Naive thymus-derived CD8-positive, alpha-beta T cell (primary cell): ENCODE measurements at places on chromosomes 7 and 10. TPM values are rescaled to one million over a fixed set of nuclear protein-coding genes. Genes with fewer than 3 reads are reported as not detected.

NANOS1 gene
- total RNA-seq: 0.60 TPM

SLC13A1 gene
- total RNA-seq: not detected

IFIT3 gene
- 0.57 TPM for total RNA-seq

TWIST1 gene
- not detected for total RNA-seq

CLCN1 gene
- total RNA-seq: not detected

ADK gene
- total RNA-seq: 32.9 TPM

OR9A2 gene
- not detected for total RNA-seq

SLF2 gene
- 46.1 TPM for total RNA-seq

ACTR3C gene
- total RNA-seq: 9.8 TPM

TMEM236 gene
- total RNA-seq: 0.18 TPM

FBXL13 gene
- 3.3 TPM for total RNA-seq

ANKRD16 gene
- 9.2 TPM for total RNA-seq

TMEM176A gene
- total RNA-seq: 0.88 TPM

ADAM12 gene
- total RNA-seq: not detected

IDI2 gene
- not detected for total RNA-seq

BAIAP2L1 gene
- total RNA-seq: 0.47 TPM

HPS1 gene
- total RNA-seq: 80.6 TPM

DNA sequence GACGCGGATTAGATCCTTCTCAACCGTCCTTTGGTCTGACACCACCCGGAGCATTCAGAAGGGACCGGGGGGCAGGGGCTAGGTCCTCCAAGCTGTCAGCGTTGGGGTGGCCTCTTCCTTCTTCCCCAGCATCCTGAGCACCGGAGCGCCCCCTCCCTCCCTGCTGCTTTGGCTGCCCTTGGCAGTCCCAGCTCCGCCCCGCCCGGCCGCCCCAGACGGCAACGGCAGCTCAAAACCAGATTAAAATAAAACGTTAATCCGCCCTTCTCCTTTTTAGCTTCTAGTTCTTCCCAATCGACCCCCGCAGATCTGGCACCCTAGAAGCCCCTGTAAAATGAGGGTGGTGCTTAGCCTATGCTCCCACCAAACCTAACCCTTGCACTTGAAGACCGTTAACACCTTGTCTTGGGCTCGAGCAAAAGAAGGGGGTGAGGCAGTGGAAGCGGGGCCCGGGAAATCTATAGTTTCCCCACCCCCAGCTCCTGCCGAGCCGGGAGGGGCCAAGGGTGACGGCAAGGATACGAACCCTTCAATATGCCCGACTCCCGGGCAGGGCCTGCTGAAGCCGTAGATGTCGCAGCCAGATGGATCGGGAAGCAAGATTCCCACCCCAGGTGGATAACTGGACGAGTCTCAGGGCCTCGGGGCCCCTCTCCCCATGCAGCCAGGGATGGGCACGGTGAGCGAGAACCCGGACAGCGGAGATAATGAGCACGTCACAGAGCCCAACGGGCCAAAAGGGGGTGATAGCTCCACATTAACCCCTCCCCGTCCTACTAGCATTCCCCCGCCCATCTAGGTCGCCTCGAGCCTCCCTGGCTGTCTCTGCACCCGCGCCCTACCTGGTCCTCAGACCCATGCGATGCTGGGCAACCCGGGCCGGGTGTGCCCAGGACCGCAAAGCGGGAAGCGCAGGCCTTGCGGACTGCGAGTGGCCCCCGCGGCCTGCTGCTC is 169.7 kb downstream of the NRF1 start:
- peak; percentile 26 for DNase-seq

GRCh38 chr10:70379581-70380176 is 2.7 kb downstream of the LRRC20 start:
- DNase-seq: no peak

DNA sequence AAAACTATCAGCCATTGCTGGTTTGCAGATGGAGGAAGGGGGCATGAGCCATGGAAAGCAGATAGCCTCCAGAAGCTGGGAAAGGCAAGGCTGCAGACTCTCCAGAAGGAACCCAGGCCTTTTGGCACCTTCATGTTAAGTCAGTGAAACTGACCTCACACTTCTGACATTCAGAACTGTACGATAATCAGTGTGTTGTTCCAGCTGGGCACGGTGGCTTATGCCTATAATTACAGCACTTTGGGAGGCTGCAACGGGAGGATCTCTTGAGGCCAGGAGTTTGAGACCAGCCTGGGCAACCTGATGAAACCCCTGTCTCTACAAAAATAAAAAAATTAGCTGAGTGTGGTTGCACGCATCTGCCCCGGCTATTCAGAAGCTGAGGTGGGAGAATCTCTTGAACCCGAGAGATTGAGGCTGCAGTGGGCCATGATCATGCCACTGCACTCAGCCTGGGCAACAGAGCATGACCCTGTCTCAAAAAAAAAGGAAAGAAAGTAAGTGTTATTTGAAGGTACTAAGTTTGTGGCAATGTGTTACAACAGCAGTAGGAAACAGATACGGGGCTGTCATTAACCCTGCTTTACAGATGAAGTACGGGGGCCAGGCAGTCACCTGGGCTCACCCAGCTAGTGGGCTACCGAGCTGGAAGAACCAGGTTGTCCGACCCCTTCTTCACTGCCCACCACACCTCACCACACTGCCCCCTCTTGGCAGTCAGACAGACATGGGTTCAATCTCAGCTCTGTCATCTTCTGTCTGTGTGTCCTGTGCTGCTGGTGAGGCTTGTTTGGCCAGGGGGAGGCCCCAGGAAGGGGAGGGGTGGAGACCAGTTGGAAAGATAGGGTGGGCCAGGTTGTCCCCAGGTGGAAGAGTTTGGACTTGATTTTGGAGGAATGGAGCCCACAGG is 18.3 kb downstream of the CHST3 start:
- no peak for DNase-seq

DNA sequence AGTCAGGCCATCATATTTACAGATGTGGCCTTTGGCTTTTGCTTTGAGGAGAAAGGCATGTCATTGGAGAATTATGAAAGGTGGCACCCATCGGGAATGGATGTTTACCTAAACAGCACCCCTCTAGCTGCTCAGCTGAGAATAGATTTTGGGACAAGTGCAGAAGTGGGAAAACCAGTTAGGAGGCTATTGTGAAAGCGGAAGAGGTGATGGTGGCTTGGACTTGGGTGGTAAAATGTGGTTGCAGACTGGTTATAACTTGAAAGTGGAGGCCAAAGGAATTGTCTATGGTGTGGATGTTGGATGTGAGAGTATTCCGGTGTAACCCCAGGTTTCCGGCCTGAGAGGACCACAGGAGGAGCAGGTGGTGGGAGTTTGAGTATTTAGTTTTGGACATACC is 5.2 kb upstream of the SLC12A9 start:
- no peak for DNase-seq

DNA sequence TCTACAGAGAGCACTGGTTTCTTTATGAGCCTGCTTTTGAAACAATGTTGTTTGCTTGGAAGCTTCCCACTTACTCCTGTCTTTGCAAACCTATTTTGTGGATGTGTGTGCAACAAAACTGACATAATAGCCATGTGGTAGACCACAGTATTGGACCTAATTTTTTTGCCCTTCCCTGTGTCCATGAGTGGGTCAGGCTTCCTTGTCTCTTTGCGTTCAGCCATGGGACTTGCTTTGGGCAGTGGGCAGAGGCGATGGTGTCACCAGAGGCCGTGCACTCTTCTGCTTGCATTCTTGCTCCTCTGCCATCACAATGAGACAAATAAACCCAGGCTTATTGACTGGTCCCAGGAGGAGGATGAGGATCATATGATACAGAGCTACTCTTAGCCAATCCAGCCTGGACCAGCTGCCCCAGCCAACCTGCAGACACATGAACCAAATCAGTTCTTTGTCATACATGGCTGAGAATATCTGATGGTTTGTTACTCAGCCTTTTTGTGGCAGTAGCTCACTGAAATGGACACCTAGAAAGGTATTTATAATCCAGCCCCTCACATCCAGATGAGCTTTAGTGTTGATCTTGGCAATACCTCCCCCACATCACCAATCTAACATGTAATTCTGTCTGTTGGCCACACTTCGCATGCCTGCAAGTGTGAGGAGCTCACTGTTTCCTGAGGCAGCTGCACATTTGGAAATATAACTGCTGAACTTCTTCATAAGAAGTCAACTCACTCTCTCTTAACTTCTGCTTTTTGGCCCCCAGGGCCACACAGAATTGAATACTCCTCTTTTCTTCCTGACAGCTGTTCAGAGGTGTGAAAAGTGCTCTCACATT is 427.8 kb upstream of the ZMIZ1 start:
- DNase-seq: no peak

GRCh38 chr10:49300140-49300974 is 1.4 kb downstream of the C10orf71 start:
- no peak for DNase-seq

DNA sequence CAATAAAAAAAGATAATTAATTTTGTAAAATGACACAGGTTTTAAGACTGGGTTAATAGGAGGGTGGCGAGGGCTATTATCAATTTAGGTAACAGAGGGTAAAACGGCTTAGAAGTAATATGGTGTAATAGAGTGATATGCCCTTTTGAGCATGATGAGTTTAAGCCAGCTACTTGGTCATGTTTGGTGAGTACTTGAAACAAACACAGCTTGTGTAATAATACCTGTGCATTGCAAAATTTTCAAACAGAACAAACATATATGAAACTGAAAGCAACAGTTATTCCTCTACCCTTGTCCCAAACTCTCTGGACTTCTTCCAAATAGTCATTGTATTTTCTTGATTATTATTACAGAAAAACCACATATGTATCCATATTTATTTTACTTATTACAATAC is 241.7 kb downstream of the MAGI2 start:
- no peak for DNase-seq

DNA sequence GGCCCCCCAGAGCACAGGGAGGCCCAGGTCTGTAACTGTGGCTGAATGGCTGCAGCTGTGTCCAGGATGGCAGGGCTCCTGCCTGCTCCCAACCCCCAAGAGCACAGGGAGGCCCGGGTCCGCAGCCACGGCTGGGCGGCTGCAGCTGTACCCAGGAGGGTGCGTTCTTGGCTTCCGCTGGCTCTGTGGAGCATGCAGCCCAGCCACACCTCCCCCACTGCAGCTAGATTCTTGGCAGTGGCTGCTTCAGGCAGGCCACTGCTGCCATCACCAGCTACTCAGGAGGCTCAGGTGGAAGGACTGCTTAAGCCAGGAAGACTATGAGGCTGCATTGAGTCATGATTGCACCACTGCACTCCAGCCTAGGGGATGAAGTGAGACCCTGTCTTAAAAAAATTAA is 27.9 kb downstream of the C7orf25 start:
- DNase-seq: no peak

DNA sequence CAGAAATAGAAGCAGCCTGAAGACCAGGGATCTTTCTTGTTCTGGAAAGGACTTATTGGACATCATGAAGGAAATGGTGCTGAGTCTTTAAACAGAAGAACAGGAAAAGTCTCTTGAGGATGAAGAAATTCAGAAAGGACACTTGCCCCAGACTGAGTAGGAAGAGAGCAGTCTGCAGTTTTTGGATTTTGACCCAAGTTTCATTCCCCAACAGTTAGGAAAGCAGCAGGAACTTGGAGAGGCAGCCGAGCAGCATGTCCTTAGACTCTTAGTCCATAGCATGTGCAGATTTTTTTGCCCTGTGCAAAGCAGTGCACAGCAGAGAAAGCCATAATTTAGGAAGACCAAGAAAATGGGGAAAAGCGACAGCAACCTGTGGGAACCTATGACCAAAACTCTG is 927.2 kb upstream of the AUTS2 start:
- DNase-seq: no peak

- no peak for DNase-seq
Observed at GRCh38 chr7:144410441-144410840, 6.9 kb upstream of the NOBOX start.

GRCh38 chr7:36312064-36312914 is 77.4 kb upstream of the ANLN start:
- peak; percentile 13 for DNase-seq

- no peak for DNase-seq
Observed at GRCh38 chr7:121109145-121109544, 120.6 kb downstream of the CPED1 start.

DNA sequence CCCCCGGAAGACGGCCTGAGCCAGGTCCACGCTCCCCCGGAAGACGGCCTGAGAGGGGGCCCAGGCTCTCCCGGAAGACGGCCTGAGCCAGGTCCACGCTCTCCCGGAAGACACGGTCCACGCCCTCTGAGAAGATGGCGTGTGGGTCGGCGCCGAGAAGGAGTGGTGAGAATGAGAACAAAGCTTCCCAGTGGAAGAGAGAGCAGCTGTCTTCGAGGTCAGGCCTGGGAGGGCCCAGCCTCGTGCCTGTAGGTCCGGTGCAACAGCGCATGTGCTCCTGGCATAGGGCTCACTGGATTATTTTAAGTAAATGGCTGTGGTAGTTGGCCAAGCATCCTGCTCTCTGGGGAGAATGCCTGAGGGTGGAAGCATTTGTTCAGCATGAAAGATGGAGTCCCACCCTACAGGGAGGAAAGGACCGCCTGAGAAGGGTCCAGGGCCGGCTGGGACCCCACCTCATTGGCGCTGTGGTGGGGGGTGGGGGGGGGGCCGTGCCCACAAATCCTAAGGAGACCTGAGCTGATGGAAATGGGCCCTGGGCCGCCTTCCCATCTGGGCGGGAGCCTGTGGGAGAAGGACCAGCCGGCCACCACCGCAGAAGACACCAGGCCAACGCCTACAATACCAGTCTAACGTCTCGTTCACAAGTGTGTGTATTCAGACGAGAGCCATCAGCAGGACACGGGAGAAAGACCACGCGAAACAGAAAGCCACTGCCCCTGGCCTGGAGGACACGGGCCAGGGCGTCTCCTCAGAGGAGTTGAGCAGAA is 210.0 kb downstream of the WDR37 start:
- no peak for DNase-seq

- no peak for DNase-seq
Observed at GRCh38 chr7:92462560-92462959, 15.2 kb downstream of the ERVW-1 start.

GRCh38 chr10:78805176-78805575 is 263.6 kb upstream of the ZMIZ1 start:
- no peak for DNase-seq

DNA sequence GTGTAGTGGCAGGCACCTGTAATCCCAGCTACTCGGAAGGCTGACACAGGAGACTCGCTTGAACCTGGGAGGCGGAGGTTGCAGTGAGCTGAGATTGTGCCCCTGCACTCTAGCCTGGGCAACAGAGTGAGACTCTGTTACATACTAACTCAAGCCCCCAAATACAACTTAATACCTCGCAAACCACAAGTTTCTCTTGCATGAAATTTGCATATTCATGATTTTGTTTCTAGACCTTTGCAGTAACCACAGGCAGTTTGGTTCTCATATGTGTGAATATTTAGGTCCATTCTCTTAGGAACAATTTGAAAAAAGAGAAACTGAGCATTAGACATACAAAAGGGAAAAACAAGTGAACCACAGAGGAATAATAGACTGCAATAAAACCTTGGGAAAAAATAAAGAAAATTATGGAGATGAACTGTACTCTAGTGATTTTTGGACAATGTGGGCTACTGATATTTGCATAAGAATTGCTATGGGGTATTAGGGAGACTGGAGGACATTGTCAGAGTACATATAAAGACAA is 77.0 kb downstream of the ZNF277 start:
- no peak for DNase-seq

DNA sequence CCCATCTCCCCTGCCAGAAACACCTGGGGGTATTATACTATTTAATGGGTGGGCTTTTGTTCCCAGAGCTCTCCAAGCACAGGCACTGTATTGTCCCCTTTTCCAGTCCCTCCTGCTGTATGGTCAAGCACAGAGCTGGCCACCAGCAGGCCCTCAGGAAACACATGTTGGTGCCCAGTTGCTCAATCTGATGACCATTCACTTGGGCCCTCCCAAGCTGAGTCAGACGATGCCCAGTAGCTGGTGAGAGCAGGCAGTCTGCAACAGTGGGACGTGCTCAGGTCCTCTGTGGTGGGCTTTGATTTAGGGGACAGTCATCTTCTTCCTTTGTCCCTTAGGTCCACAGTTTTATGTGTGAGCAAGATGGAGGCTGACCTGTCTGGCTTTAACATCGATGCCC is 11.8 kb downstream of the SFXN2 start:
- no peak for DNase-seq
